ENCODE measurements at places on chromosomes 6 and 20.

- no peak for DNase-seq
Observed at GRCh38 chr6:32424589-32425300, 14.9 kb upstream of the HLA-DRA start.

- peak; percentile 18 for DNase-seq
Observed at GRCh38 chr6:105669232-105669631, 266.4 kb upstream of the PREP start.

GRCh38 chr6:52231406-52232127 lies 12.7 kb downstream of the IL17F start:
- DNase-seq, result peak; percentile 60

DNA sequence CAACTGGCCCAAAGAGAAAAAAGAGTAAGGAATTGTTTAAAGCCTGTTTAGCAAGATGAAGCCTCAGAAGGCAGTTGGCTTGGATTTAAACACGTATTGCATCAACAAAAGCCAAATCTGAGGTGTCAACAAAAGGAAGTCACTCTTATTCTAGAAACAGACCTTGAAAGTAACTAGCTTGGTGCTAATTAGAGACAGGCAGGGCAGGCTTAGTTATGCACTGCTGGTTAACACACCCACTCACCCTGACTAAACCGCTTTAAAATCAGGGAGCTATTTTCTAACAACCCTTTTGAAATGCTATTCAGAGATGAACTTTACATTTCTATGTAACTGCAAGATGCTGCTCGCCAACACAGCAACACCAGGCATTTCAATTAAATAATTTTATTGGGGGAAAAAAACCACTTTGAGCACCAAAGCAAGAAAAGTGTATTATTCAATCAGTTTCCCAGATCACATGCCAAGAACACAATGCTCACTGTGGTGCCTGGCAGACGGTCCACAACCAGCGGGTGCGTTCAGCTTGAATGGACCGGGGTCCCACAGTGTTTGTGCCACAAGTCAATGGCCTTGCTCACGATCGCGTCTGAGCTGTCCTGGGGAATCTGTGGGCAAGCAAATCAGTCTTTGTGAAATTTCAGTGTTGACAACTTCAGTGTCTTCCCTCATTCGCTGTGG lies 23.6 kb downstream of the TBC1D7 start:
- no peak for DNase-seq

- DNase-seq, result no peak
Observed at GRCh38 chr6:150841189-150841588, 24.3 kb upstream of the MTHFD1L start.

DNA sequence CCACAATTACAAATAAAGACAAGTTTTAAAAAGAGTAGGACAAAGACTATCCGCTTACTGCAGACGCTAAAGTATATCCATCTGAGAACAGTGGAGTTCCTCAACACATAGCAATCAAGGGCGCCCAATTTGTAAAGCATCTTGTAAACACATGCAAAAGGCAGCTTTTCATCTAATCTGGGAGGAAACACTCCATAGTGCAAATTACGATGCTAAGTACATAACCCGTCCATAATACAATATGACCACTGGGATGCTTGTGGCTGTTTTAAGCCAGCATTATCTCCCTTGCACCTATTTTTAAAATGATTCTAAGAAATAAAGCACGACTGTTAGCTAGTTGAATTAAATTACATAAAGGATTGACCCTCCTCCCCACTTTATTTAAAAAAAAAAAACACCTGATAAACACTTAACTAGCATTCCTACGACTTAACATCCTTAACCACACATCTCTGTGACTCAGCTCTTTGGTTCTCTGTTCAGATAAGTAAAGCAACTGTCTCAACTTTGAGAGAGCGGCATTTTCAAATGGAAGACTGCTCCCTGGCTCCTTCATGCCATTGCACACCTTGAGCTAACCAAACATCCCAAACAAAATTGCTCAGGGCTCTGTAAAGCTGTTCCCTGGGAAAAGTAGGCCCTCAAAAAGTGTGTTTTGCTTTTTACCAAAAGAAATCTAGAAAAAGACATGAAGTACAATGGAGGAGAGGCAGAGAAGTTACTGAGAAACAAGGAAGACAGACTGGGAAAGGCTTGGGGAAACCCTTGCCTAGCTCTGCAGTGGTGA lies 14.2 kb downstream of the SLC22A23 start:
- DNase-seq, result peak; percentile 82

DNA sequence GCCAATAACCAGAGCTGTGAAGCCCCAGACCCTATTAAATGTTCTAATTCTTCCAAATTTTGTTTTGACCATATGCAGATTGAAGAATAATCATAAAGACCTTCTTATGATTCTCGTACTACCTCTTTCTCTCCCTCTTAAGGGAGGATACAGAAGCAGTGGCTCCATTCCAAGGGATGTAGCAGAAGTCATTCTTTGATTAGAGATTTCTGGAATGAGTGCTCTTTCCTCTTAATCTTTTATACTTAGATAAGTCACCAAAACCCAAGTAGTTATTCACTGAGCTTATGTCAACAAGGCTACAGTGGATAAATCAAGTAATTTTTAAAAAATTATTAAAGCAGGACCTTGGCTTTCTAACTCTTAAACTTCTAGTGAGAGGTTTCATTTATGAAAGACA lies 266.0 kb upstream of the STXBP5 start:
- DNase-seq, result no peak
